ENCODE measurements at places on chromosomes 6 and 20.

DNA sequence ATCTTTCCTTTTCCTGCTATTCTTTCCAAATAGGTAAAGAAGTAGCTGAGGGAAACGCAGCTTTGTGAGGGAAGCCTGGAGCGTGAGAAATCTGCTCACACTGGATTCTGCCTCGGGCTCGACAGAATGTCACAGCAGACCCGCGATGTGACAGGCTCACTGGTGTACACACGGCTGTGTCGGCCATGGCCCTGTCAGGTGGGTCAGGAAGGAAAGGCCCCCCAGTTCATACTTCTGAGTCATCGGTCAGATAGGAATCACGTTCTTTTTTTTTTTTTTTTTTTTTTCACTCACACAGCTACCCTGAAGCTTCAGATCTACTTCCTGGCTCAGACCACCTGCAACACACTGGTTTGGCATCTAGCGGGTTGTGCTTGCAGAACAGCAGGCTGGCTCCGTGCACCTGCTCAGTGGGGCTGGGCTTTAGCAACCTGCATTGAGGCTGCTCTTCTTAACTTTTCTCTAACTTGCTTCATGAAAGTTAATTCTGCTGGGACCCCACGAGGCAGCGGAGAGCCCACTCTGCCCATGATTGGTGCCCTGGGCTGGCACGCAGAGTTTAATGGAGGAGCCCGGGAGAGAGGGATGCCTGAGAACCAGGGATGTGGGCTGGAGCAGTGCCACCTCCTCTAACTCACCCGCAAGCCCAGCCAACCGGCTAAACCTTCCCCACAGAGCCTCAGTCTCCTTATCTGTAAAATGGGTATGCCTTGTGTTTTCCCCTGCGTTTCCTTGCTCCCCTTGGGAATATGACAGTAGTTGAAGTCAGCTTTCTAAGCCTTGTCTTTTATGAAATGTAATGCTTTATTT, 61.5 kb upstream of the FNDC1 start:
- DNase-seq: no peak

- no peak for DNase-seq
Measured at GRCh38 chr6:64889144-64889543, 817.9 kb downstream of the EYS start.

DNA sequence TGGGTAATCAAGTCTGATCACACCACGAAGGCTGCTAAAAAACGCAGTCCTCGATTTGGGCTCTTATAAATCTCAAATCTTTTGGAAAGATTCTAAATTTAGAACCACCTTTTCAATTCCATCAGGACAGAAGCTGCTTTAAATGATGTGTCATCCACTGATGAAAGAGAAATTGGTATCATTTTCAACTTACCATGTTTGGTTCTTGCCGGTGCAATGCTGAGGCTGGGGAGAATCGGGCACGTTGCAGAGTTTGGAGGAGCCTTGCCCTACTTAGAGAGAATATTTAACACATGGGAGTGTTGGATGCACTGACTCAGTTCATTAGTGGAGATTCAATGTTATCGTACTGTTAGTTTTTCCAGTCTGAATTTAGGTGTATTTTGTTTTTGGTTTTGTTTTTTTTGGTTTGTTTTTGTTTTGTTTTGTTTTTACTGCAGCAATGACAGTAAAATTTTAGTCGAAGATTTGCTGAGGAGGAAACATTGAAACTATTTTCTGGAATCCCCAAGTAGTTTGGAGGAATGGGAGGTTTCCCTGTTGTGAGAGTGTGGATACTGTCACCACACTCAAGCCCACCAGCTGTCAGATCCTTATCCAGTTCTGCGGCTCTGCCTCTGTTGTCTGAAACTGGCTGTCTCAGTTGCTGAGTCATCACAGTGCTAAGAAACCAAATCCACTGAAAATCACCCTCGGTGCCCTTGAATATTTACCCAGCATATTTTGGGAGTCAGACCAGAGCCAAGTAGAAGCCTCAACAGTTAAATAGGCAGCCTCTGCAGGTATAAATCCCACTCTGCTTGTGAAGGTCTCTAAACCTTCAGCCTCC, 497.0 kb downstream of the BTBD3 start:
- DNase-seq: no peak

DNA sequence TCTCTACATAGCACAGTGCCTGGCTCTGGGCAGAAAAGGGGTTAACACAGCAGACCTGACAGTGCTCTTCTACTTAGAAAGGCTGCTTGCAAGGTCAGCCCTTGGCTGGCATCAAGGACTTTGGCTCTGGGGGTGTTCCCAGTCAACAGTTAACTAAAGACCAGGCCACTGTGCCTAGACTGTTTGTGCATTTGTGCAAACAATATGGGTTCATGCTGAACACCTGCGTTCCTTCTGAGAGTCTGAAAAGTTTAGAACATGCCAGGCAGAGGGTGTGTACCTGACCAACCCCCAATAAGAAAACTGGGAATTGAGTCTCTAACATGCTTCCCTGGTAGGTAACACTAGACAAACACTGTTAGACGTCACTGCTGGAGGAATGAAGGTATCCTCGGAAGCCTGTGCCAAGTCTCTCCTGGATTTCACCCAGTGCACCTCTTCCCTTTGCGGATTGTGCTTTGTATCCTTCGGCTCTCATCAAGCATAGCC, 110.7 kb downstream of the PDE10A start:
- DNase-seq: no peak

DNA sequence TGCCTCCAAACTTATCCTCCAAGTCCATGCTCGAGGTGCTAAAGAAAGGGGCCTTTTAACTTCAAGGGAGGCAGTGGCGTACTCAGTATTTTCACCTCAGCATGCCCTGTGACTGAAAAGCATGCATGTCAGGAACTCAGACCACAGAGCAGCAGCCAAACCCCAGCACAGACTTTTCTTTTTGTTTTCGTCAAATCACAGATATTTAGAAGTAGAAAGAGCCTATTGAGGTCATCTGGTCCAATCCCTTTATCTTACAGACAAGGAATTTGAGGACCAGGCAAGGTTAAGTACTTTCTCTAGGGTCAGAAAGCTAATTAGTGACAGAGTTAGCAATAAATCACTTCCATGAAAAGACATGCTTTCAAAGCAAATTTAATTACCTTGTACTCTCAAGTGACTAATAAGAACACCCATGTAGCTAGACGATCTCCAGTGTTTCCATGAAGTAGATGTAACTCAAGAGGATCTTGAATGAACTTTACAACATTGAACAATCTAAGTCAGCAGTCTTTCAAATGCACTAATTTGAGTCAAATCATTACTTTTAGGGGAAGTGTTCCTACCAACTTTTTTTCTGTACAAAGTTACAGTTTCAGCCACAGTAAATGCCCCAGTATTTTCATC, 35.9 kb downstream of the MOXD1 start:
- no peak for DNase-seq

DNA sequence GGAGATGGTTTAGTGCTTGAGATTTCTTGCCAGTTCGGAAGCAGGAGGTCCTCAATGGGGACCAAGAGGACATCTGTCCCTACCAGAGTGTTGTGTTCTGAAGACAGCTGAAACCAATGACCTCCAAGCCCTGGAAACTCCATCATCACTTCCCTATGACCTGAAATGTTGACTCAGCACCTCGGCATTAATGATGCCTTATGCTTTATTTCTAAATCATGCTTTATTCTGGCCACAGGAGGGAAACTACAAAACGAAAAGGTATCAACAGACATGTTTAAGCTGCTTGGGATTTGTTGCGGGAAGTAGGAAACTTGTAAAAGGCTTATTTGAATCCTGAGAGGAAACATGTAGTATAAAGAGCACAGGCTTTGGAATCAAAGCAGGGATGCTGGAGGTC, 389.1 kb upstream of the CHD6 start:
- DNase-seq: no peak

GRCh38 chr6:166204852-166205650, 37.4 kb upstream of the TBXT start:
- DNase-seq: no peak

GRCh38 chr6:31049518-31049917, 39.2 kb downstream of the MUC22 start:
- no peak for DNase-seq

- DNase-seq: no peak
Measured at GRCh38 chr6:2725999-2726567, 24.6 kb downstream of the MYLK4 start.

DNA sequence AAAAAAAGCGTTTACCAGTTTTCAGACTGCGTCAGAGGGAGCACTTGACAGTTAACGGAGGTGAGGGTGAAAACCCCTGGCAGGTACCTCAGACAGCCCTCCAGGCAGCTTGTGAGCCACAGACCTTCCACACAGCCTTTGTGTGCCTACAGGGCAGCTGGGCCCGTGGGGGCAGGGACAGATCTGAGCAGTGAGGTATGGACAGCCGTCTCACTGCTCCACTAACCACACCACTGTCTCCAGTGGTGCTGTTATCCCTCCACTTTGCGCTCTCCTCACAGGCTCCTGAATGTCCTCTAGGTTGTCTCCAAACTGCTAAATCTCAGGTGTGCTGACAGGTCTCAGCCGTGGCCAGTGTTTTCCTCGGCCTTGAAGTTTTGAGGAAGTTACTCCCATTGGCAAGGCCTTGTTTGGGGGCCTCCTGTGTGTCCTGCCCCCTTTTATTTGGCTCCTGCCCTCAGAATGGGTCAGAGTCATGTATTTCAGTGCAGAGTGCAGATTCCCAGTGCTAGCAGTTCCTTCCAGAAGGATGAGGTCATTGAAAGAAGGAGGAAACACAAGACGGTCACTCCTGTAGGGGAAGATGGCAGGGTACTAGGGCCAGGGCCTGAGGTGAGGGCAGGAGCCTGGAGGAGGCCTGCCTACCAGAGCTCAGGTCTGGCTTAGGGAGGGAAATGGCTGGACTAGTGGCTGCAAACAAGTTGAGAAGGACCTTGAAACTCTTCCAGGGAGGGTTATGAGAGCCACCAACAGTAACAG, 11.8 kb downstream of the GFRA4 start:
- no peak for DNase-seq

DNA sequence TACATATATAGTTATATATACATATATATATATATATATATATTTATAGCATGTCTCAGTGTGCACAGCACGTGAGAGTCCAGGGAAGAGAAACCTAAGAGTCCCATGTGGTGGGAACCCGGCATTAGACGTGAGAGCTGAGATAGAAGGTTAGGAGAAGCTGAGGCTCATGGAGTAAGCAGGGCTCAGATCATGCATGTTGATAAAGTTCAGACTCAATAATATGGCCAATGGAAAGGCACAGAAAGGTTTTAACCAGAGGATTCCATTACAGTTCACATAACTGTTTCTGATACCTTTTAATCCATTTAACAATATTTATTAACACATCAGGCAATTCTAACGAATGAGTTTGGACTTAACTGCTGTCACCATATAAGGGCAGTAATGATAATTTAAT, 143.4 kb downstream of the MYB start:
- DNase-seq: no peak

GRCh38 chr20:10119336-10119735, 84.5 kb downstream of the ANKEF1 start:
- DNase-seq: no peak

- no peak for DNase-seq
Measured at GRCh38 chr20:24079661-24080412, 91.3 kb upstream of the GGTLC1 start.

DNA sequence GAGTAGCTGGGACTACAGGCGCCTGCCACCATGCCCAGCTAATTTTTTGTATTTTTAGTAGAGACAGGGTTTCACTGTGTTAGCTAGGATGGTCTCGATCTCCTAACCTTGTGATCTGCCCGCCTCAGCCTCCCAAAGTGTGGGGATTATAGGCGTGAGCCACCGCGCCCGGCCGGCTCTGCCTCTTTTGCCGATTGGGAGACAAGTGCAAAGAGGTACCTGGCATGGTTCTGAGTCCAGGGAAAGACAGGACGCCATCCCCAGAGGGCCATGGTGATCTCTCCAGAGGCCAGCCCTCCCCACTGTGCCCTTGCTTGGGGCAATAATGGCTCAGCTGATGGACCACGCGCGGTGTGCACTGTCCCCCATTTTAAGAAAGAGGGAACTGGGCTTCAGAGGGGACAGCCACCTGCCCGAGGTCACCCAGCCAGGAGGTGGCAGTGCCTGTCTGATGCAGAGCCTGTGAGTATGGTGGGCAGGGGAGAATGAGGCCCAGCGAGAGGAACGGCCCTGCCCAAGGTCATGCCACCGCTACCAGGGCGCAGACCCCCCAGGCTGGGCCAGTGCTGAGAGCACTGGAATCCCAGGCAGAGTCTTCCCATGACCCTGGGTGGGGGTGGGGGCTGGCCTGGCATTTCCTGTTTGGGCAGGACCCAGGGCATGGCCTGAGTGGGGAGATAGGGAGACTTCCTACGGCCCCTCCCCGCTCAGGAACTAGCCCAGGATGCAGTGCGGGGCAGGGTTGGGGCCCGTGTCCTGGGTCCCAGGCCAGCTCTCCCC, 61.0 kb downstream of the SNAI1 start:
- no peak for DNase-seq

DNA sequence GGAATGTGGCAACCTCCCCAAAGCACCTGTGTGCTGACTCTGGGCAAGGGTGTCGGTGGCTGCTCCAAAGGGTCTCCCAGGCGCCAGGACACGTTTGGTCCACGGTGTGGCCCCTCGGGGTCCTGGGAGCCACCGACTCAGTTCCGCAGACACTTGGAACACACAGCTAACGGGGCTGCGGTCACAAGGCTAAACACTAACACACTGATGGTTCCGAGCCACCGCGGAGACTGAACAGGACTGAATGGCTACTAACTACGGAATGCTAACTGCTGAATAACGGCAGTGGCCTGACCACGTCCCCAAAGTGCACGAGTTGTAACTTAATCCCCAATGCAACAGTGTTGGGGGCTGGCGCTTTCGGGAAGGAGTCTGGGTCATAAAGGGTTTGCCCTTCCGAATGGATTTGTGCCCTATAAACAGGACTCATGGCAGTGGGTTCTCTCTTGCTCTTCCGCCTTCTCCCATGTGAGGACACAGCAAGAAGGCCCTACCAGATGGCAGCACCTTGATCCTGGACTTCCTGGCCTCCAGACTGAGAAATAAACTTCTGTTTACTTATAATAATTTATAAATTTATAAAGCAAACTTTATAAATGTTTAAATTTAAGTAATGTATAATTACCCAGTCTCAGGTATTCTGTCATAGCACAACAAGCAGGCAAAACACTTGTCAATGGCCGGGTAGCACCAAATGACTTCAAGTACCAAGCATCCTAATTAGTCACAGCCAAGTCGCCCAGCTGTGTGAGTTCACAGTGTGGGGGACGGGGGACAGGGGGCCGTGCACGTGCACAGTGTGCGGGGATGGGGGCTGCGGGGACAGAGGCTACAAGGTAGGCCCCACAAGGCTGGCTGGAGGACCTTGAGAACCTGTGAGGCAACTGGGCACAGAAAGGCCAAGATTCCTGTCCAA, 2.3 kb upstream of the EEF1A2 start:
- no peak for DNase-seq

- peak; percentile 75 for DNase-seq
Measured at GRCh38 chr20:9514461-9515213, at the start of gene LAMP5. Gene LAMP5 (plus strand): TSS chr20:9514590. CDS start chr20:9514853, 263 bp downstream.

- DNase-seq: peak; percentile 47
Measured at GRCh38 chr6:54053881-54054391, 57.3 kb upstream of the MLIP start.

- DNase-seq: no peak
Measured at GRCh38 chr6:53910834-53911233, 116.0 kb downstream of the LRRC1 start.

GRCh38 chr6:50824552-50824951, 5.9 kb downstream of the TFAP2B start:
- no peak for DNase-seq

Data from right hindlimb (tissue), 1 donor.